Retinal pigment epithelial cell (primary cell): ENCODE measurements at places on chromosomes 16 and 17.

GRCh38 chr16:49456763-49457162 is 83.2 kb downstream of the C16orf78 start:
- DNase-seq: no peak

GRCh38 chr17:67982686-67983382 is 13.4 kb downstream of the C17orf58 start:
- DNase-seq: no peak

GRCh38 chr16:84527532-84528269 is 23.2 kb upstream of the MEAK7 start:
- peak; percentile 86 for DNase-seq

DNA sequence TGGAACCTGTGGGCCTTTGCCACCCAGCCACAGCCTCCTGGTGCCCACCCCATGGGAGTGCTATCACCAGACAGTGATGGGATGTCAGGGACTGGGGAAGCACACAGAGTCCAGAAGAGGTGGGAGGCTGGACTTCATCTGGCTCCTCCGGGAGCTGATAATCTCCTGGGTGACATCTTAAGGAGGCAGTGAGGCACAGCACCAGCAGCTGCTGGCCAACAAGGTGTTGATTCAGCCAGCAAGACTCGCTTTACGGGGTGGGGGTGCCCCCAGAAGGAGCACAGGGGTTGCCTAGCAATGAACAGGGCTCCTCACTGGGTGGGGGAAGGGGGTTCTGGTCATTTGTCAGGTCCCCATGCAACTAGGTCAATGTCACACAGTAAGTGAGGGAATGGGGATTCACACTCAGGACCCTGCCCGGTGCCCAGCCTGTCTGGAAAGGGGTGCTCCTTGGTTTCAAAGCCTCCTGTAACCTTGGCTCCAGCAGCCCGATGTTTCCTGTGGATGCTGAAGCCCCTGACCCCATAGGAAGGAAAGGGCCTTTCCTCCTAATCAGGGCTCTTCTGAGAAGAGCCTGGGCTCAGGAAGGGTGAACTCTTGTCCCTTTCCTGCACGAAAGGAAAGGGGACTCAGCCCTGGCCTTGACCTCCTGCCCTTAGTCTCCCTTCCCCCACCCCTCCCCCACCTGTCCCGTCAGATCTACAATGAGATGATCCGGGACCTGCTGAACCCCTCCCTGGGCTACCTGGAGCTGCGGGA is 17.7 kb downstream of the KIF19 start:
- no peak for DNase-seq

- DNase-seq: no peak
These were observed 10.1 kb downstream of the ACTG1 start for GRCh38 chr17:81502471-81503017.

- no peak for DNase-seq
These were observed 300.1 kb downstream of the FOXL1 start for GRCh38 chr16:86878236-86879080.
